HS-5 (cell line): ENCODE measurements at places on chromosomes 5 and 9.

DNA sequence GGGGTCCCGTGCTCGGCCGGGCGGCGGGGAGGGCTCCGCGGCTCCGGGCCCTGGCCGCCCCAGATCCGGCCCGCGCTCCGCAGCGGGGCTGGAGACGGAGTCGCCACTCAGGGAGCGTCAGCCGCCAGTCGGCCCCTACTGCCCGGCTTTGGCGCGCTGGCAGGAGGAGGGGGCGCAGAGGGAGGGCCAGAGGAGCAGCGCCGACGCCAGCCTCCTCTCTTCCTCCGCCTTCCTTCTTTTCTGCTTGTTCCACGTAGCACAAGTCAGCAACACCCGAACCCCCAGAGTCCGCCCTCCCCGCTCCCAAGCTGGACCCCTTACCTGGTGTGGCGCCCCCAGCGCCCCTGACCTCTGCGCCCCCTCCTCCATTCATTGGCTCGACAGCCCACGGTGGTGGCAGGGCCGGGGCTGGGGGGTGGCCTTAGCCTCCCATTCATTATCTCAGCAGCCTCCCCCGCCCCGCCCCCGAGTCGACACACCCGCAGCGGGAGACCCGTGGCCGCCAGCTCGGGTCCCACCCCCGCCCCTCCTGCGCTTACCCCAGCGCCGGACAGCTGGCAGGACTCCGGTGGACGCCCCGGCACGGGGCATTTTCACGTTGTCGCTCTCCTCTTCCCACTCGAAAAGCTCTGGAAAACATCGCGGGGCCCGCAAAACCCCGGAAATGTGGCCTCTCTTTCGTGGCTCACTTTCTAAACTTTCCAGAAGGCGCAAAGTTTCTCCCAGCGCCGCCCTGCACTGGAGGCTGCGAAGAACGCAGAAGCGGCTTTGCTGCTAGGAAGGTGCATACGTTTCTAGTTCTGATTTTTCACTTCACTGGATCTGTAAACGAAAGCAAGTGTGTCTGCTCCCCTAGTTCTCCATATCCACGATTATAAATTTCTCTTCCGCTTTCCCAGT, at the start of gene LPAR1:
LPAR1 (minus strand) TSS at position 140 of the 900 bp plus-strand sequence. CDS start 66,353 bp downstream, outside the sequence.
- DNase-seq: no peak

DNA sequence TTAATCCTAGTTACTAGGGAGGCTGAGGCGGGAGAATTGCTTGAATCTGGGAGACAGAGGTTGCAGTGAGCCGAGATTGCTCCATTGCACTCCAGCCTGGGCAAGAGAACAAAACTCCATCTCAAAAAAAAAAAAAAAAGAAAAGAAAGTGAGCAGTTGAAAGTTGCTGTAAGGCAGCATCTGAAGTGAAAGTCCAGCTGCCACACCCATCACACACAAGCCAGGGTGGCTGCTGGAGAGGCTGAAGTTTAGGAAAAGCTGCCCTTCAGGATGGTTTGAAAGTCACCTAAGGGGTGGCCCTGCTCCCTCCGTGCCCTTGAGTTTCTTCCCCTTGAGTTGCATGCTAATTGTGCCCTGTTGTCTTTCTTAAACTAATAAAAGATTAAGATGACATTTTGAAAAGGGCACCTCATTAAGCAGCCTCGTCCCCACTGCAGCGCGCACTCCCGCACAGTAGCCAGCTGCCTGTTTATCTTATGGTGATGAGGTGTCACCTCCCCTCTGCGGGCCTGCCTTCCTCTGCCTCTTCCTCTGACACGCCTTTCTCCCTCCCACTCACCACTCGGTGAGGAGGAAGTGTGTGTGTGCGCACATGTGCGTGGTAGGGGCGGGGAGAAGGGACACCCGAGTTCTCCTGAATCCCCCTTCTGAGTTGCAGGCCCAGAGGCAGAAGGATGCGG, 104.2 kb upstream of the PANK3 start:
- no peak for DNase-seq

- no peak for DNase-seq
Measured at GRCh38 chr5:160423099-160423498, 1.4 kb downstream of the PTTG1 start.

- DNase-seq: peak; percentile 77
Measured at GRCh38 chr5:14153932-14154731, 11.0 kb downstream of the TRIO start.

- no peak for DNase-seq
Measured at GRCh38 chr5:154284433-154284832, 93.9 kb downstream of the GALNT10 start.

GRCh38 chr5:160083501-160083900, 35.7 kb downstream of the PWWP2A start:
- DNase-seq: no peak

GRCh38 chr5:14806456-14806855, 65.1 kb downstream of the ANKH start:
- DNase-seq: no peak

- peak; percentile 22 for DNase-seq
Measured at GRCh38 chr9:15253197-15253596, 53.8 kb downstream of the TTC39B start.

- DNase-seq: peak; percentile 74
Measured at GRCh38 chr5:136729901-136730355, 364.6 kb upstream of the TRPC7 start.

DNA sequence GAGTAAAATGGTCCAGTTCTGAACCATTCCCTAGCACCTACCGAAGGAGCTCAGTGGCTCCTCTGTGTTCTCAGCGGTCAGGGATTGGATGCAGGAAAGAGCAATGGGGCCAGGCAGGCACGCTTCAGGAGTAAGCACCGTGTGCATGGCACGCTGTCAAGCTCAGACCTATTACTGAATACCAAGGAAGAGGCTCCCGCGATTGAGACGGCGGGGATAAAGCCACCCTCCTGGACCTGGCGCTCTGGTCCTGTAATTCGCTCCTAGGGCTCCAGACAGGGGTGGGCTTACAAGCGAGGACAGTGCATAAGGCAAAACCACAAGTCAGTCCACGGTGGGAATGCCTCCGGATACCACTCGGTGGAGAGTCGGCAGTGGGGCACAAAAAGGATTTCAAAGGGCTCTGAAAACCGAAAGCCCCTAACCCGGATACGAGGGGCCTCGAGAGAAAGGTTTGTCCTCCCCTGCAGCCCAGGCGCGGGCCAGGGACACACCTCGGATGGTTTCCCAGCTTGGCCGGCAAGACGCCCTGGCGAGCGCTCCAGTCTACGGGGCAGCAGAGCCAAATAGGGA, 988 bp downstream of the OXCT1 start:
- DNase-seq: no peak

GRCh38 chr9:90526386-90526785, 116.2 kb downstream of the DIRAS2 start:
- DNase-seq: no peak

DNA sequence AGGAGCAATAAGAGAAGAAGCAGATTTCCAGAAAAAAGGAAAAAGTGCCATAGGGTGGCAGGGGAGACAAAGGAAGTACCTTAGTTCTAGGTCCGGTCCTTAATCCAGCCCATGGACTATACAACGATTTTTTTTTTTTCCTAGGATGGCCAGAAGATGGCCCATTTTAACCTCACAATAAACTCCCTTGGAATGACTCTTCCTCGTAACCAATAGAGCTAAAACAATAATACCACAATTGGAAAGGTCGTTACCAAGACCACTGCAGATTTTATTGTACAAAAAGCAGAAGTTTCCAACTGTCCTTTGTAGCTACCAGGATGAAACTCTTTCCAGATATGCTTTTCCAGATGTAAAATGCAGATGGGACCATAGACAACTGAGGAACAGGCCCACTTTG, 34.4 kb upstream of the SSBP2 start:
- DNase-seq: no peak
